ENCODE measurements at places on chromosomes 6 and 20.

- DNase-seq, result no peak
Observed at GRCh38 chr6:165654144-165654543, 8.9 kb downstream of the PDE10A start.

- no peak for DNase-seq
Observed at GRCh38 chr6:43516367-43516696, 394 bp downstream of the YIPF3 start.

- no peak for DNase-seq
Observed at GRCh38 chr6:11795403-11795802, 16.8 kb upstream of the ADTRP start.

DNA sequence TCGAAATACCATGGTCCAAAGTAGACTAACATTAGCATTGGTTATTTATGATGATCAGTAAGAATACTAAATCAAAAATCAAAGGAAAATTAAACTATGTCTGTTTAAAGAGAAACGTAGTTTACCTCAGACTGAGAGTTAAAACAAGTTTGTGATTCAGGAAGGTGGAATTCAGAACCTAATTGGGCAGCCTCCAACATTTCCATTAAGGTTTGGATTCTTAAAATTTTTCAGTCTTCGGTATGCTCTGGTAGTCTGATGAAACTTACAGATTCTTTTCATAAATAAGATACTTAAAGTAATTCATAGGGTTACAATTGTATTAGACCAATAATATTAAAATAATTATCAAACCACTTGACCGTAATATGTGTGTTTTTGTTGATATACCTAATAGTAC lies 18.6 kb downstream of the HFE start:
- DNase-seq, result no peak

- no peak for DNase-seq
Observed at GRCh38 chr6:17928514-17929430, 58.7 kb downstream of the KIF13A start.

DNA sequence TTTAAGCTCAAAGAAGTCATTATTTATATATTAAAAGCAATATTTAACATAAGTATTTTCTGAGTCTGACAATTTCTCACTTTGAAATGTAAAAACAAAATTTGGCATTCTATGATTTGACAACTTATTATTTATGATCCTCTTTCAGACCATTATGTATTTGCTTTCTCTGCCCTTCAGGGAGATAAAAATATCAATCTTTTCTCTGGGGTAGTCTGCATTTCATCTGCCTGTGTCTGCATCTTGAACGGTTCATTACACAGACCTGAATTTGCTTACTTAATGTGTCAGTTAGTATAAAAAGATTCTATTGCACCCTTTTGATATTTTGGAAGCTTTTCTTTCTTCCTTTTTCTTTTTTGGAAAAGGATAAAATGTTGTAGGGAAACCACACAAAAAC lies 354.0 kb upstream of the RGS17 start:
- no peak for DNase-seq

GRCh38 chr6:105402090-105402938 lies 568 bp downstream of the PREP start:
- peak; percentile 8 for DNase-seq

DNA sequence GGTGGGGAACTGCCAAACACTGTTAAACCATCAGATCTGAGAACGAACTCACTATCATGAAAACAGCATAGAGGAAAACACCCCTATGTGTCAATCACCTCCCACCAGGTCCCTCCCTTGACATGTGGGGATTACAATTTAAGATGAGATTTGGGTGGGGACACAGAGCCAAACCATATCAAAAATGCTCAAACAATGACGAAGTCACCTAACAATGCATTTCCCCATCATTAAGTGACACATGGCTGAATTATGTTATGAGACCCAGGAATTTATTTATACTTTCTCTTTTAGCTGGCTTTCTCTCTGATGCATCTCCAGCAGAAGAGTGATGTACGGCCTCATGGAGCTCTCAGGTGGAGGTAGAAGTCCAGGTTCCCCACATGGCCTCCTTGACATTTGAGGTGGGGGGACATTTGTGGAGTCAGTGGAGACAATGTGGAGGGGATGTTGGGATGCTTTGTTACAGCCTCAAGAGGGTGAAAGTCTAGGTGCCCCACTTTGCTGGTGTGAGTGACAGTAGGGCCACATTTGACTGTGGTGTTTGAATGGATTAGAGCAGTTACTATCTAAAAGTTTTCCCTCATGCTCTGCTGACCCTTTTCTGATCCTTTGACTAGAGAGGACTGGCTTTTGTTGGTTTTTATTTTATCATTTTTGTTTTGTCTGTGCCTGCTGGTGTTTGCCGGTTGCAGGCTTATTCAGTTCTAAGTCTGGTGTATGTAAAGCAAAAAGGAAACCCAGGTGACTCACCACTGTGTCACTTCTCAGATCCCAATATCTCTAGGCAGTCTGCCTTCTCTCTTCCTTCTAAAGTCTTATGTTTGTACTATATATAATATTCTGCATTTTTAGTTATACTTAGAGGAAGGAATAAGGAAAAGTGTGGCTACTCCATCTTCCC lies 18.5 kb upstream of the DCBLD1 start:
- no peak for DNase-seq

- no peak for DNase-seq
Observed at GRCh38 chr6:148868314-148868713, 121.5 kb downstream of the UST start.

DNA sequence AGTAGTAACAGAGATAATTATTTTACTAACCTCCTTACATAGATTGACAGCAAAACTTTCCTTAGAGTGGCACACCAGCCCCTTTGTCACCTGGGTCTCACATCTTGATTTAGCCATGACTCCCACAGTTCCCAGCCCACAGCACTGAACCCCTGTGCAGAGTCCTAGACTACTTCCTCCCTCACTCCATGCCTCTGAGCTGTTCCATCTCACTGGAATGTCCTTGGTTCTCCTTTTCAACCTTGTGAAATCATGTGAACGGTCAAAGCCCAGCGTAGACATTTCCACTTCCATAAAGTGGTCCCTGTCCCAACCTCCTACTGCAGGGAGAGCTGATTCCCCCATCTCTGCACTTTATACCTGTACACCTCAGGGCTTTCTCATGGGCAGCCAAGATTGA lies 19.7 kb downstream of the CGA start:
- DNase-seq, result no peak

DNA sequence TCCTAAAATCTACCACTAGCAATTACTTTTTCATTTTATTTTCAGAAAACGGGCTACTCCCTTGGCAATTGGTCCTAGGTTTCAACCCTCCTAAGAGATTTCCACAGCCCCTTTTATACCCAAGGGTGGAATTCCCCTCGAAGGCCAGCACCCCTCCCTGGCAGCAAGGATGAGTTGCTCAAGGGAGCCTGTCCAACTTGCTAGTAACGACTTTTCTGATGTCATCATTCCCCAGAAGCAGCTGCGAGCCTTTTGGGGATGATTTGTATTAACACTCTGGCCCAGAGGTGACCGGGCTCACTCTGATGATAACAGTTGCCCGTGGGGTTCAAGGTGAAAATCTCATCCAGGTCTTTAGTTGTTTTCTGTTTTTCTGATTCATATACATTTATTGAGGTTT lies 30.7 kb upstream of the NAA20 start:
- DNase-seq, result no peak
